ENCODE measurements at places on chromosomes 3 and 15.

- DNase-seq = no peak
Measured at GRCh38 chr3:22284559-22284958, 533.5 kb upstream of the ZNF385D start.

- peak; percentile 48 for DNase-seq
Measured at GRCh38 chr3:12479919-12480427, 4.3 kb upstream of the TSEN2 start.

DNA sequence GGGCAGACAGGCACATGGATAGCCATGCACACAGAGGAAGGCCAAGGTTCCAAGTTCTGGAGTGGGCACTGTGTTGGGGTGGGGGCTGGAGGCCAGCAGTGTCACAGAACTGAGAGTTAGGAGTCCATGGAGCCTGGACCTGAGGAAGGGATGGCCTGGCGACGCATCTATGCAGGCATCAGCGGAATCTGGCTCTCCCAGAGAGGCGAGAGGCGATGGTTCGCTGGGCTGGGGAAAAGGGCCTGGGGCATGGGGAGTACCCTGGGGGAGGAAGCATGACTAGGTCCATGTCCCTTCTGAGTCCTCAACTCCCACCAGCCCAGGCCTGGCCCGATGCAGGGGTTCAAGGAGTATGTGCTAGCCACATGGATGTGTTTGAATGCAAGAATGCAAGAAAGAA lies 192.8 kb upstream of the LINGO1 start:
- no peak for DNase-seq

- DNase-seq = no peak
Measured at GRCh38 chr15:64138331-64138941, 13.1 kb upstream of the SNX22 start.

- DNase-seq = no peak
Measured at GRCh38 chr3:72401005-72401545, 447.2 kb downstream of the SHQ1 start.

- no peak for DNase-seq
Measured at GRCh38 chr3:11727207-11727606, 83.5 kb upstream of the VGLL4 start.

- no peak for DNase-seq
Measured at GRCh38 chr15:90955624-90956273, 1.1 kb downstream of the RCCD1 start.

- DNase-seq = peak; percentile 29
Measured at GRCh38 chr15:92655178-92655995, at the start of gene FAM174B. FAM174B (minus strand) TSS chr15:92655775.

GRCh38 chr15:70111203-70112073 lies 13.7 kb upstream of the TLE3 start:
- peak; percentile 37 for DNase-seq

DNA sequence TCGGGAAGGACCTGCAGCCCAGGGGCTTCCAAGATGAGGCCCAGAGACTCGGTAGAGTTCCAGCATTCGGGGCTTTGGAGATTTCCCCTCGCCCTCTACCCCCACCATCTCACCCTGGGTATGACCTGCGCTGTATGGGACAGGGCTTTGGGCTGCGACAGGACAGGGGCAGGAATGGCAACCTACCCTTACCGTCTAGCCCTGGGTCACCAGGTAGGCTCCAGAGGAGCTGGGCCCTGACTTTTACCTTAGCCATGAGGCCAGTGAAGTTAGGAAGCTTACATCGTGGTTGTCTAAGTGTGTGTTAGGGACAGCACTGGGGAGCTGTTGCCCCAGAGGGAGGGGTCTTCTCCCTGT lies 683 bp downstream of the PPM1M start:
- DNase-seq = no peak

- no peak for DNase-seq
Measured at GRCh38 chr3:99747915-99748314, 69.7 kb upstream of the CMSS1 start.

Data from Jurkat, Clone E6-1 (cell line).